Activated naive CD4-positive, alpha-beta T cell (primary cell): ENCODE measurements at places on chromosomes 5 and 9.

DNA sequence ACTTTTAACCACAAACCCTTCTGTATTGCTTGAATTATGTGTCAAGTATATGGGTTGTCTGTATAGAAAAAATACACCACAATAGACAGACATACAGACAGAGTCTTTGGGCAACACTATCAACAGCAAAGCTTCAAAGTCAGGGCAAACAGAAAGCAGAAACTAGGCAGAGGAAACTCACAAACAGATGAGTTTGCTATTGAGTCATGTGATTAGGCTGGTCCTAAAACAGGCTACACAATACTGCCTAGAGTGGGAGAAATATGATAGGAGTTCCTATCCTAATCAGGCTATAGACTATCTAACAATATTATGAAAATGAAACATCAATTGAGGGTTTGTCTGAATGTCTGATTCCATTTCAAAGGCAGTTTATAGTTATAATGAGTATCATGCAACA lies 156.4 kb downstream of the EDIL3 start:
- DNase-seq, result no peak

- DNase-seq, result no peak
These were observed 43.5 kb upstream of the STXBP1 start for GRCh38 chr9:127568618-127568970.

DNA sequence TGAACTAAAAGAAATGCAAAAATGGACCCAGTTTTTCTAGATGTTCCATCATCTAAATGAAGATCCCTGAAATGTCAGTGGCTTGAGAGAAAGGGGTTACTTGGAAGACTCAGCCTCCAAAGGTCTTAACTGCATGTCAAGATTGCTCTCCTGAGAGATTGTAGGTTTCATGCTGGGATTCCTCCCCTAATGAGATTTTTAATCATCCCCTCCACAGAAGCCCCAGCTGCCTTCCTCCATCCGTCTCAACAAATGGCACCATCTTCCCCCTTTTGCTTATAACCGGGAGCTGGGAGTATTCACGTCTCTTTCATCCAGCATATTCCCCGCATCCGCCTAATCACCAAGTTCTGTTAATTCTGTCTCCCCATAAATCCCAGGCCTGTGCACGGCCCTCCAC lies 104.5 kb downstream of the NSG2 start:
- DNase-seq, result no peak

GRCh38 chr5:31124651-31125305 lies 68.7 kb upstream of the CDH6 start:
- no peak for DNase-seq

GRCh38 chr9:136521537-136521936 lies 24.3 kb downstream of the NOTCH1 start:
- no peak for DNase-seq

- no peak for DNase-seq
These were observed 161.7 kb downstream of the OLFM1 start for GRCh38 chr9:135249191-135249590.

DNA sequence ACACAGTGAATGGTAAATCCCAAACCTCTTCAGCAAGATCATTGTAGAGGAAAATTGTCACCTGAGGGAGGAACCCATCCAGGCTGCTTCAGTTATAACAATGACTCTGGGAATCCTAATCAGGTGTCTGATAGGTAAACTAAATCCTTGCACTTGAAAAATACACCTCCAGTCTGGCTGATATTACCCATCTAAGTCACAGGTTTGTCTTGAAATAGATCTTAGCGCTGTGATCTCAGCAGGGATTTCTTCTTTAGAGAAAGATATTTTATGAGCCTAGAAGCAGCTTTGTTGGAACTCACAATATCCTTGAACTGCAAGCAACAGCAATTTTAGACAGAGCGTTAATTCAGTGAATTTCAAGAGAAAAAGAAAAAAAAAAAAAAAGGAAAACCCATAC lies 149.7 kb downstream of the SGCD start:
- no peak for DNase-seq

GRCh38 chr5:1312993-1313833 lies 18.3 kb upstream of the TERT start:
- no peak for DNase-seq

DNA sequence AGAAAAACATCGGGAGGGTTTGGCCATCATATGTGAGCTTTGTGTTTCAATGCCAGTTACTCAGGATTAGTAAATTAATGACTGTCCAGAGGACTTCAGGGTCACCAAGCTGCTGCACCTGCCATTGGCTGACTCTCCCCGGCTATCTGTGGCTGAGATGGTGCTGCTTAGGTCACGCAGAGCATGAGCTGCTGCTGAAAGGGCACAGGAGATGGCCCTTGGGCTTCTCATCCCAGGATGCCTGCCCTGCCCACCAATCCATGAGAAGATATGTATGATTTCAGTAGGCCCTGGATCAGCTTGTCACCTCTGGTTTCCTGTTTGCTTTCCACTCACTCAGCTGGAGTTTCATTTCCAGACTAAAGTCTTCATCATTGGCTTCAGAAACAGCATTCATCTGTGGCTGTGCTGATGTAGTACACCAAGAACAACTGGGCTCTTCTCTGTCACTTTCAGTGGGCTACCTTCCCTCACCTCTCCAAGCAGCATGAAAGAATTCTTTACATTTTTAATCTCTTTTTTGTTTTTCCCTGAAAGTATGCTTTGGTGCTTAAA lies 2.4 kb upstream of the CATSPER3 start:
- DNase-seq, result no peak

- DNase-seq, result no peak
These were observed 29.9 kb downstream of the SERINC5 start for GRCh38 chr5:80225934-80226326.

- DNase-seq, result no peak
These were observed 9.1 kb downstream of the CACFD1 start for GRCh38 chr9:133468777-133469421.

DNA sequence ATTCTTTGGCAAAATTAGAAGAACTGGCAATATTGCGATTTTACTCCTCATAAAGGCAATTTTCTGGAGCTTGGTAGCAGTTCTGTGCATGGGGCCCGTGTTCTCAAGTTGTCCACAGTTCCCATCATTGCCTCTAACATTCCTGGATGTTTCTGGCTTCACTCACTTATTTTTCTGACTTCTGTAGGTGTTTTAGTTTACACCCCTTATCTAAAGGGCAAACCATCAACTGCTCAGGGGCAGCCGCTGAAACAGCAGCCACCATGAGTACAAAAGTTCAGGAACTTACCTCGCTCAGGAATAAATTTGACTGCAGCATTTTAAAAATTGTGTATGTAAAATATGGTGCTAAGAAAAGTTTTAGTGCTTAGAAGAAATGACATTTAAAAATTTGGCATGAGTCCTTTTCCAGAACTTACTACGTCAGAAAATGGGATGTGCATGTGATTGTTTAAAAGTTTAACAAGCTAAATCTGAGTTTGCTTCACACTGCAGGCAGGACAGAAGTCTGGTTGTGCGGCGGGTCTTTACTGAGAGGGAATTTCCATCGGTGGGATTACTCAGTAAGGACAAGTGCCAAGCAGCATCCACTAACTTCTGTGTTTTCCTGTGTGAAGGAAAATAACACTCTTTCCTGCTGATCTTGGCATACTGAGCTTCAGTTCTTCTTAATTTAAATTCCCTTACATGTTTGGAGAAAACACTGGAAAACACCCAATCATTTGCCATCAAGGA lies 261.7 kb downstream of the MAT2B start:
- no peak for DNase-seq

DNA sequence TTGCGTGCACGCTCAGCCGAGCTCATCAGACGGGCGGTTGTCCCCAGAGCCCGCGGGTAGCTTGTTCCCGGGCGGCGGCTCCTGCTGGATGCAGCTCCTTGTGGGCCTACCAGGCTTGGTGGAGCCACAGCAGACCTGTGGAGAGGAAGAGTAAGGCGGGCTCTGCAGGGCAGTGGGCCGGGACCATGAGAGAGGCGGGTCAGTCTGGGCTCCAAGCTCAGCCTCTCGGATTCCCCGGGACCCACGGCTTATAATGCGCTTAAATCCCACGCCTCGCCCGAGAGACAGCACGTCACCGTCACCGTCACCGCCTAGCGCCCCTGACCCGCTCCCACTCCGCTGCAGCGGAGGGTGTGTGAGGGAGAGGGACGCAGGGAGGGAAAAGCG lies 1.9 kb upstream of the ANKRD18A start:
- DNase-seq, result no peak

- no peak for DNase-seq
These were observed 524.1 kb downstream of the TMEM38B start for GRCh38 chr9:106218427-106218826.

- DNase-seq, result no peak
These were observed 1.9 kb downstream of the FBXO10 start for GRCh38 chr9:37574241-37574721.

- DNase-seq, result no peak
These were observed 452.3 kb downstream of the ZSWIM6 start for GRCh38 chr5:61784341-61784740.

GRCh38 chr5:169251333-169252084 lies 49.4 kb downstream of the SLIT3 start:
- no peak for DNase-seq

- no peak for DNase-seq
These were observed 42.6 kb downstream of the LARP1 start for GRCh38 chr5:154797762-154798161.

DNA sequence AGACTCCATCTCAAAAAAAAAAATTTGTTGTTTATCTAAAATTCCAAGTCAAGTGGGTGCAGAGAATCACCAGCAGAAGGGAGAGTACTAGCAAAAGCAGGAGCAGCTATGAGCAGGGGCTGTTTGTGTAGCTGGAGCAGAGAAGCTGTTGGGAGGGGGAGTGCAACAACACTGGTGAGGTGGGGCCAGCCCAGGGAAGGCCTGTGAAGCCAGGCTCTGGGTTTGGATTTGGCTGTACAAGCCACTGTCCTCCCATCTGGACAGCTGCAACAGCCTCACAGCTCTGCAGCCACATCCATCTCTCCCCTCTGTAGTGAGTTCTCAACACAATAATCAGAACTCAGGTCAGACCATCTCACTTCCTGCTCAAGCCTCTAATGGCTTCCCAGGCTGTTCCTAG lies 59.4 kb downstream of the TMOD1 start:
- DNase-seq, result no peak

DNA sequence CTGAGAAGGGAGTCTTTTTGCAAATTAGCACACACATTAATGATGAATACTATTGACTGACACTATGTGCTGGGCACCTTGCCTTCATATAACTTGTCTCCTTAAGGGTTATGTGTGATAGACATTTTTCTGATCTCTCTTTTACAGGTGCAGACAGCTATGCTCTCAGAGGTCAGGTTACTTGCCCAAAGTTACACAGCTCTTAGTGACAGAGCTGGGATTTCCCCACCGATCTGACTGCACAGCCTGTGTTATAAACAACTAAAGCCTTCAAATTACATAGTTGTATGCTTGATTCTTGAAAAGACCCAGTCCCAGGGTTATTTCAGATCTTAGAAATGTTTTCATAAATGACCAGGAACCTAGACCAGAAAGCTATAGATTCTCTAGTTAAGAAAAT lies 462.7 kb downstream of the EBF1 start:
- no peak for DNase-seq

- no peak for DNase-seq
These were observed 213.8 kb downstream of the MLLT3 start for GRCh38 chr9:20408513-20408912.

DNA sequence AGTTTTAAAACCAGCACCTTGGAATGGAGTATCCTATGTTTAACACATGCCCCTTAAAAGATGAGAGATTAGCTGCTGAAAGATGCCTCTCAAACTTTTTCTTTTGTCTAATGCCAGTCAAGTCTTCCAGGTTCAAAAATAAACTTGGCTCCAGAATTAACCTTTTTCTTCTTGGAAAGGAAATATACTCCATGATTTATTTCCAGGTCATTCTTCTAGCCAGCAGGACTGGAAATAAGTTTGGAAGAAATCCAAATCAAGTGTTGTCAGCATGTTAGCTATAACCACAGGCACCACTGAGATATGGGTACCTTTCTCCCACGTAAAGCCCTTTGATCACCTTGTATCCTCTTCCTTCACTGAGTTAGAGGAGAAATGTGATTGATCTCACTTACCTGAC lies 56.1 kb downstream of the NLN start:
- DNase-seq, result no peak

- DNase-seq, result no peak
These were observed 12.4 kb downstream of the TNFAIP8 start for GRCh38 chr5:119368238-119368630.

DNA sequence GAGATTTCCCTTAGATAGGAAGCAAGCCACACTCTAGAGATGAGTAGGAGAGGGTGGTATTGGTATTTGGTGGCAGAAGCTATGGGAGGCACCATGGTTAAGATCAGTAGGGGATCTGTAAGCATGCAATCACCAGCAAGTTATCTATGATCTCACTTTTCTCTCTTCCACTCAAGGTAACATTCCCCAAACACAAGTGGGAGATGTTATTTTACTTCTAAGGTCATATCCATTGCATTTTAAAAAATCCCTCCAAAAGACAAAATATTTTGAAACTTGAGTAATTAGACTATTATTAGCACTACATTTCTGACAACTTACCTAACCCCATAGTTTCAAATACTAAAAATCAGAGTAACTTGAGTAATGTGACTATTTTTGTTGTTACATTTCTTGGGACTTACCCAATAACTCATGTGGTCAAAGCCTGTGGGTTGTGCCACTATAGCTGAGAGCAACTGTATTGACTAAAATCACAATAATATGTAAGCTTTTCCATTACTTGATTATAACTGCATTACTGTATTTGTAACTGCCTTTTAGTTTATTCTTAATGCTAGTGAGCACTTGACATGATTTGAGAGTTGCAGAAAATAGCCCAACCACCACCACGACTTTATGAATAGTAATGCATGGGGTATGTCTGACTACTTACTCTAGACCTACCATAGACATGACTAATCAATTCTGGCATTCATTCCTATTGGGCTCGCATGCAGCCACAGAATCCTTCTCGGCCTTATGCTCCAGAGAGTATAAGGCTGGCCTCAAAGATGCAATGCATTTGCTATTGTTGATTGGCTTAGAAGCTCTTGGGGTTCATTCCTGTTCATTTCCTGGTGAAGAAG lies 264.7 kb downstream of the TRIM32 start:
- DNase-seq, result no peak

GRCh38 chr9:1200847-1201251 lies 150.7 kb downstream of the DMRT2 start:
- no peak for DNase-seq

DNA sequence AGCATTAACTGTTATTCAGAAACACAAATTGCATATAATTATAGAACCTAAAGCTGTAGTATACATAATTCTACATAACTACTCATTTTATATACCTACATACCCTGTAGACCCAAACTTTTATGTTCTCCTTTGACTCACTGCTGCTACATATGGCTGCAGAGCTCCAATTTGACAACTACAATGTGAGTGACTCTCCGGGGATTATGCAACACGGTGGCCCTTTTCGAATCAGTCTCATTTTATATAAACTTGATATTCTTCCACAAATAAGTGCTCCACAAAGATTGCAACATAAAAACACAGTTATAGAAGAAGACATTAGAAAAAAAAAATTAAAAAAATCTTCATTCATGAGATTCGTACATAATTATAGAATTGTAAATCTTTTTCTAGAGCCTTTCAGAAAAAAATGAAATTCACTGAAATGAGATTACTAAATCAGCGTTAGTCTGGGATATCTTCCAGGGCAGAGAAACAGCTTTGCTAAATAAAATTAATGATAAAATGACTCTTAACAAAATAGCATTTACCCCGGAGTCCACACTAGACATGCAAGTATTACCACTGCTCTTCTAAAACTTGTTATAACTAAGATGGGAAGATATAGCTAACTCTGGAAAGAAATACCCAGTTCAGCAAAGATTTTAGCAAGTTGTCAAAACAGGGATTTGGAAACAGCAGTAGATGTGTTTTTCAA lies 52.6 kb downstream of the SRFBP1 start:
- no peak for DNase-seq
